ENCODE measurements at places on chromosomes 11 and 22.

- no peak for DNase-seq
These were observed 56.9 kb downstream of the PANX1 start for GRCh38 chr11:94185416-94186084.

- DNase-seq = no peak
These were observed 172.0 kb upstream of the MTMR2 start for GRCh38 chr11:96095884-96096303.

DNA sequence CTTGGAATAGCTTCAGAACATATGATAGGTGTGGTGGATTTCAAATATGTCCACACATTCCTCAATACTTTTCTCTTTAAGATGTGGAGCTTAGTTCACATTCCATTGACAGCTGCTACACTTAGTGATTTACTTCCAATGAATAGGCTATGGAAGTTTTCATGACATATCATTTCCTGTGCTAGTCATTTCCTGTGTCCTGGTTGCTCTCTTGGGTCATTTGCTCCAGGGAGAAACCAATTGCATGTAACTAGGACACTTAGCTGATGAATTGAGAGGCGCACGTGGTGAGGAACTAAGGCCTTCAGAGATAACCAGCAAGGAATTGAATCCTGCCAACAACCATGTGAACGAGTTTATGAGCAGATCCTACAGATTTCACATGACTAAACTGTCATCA is 120.9 kb downstream of the SLC17A6 start:
- DNase-seq = no peak

DNA sequence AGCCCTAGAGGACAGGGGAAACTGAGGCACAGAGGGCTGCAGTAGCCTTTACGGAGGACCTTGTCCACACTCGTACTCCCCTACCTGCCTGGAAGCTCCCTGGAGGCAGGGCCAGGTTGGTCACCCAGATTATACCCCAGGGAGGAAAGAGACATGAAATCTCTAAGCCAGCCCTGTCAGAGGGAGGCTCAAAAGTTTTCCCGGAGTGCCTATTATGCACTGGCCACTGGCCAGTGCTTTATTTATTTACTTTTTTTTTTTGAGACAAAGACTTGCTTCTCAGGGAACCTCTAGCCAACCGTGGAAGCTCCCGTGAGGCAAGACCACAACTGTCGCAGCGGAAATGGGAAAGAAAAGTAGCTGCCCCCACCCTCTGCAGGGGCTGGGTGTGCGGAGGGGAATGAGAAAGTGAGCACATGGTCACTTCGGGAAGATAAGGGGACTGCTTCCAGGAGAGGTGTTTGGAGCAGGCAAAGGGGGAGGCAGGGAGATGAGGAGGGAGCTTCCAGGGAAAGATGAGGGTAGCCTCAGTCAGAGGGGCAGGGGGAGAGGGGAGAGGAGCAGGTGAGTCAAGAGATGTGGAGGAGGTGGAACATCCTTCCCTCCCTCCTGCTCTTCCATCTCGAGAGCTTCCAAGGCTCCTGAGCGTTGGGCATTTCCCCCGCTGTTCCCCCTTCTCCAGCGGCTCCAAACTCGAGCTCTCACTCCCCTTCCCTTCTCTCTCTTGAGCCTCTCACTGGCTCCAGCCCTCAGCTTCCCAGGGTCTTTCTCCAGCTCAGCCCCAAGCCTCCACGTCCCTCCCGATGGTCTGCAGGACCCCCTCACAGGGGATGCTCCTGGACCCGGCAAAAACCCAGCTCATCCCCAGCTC is 4.3 kb downstream of the IL2RB start:
- DNase-seq = no peak

- no peak for DNase-seq
These were observed 43.8 kb downstream of the RTL6 start for GRCh38 chr22:44454113-44454769.

GRCh38 chr11:73508243-73509176 is 89.4 kb downstream of the FAM168A start:
- no peak for DNase-seq

All from Right ventricle myocardium inferior (tissue), 1 donor.